ENCODE measurements at places on chromosomes 12 and 14.

- DNase-seq, result peak; percentile 50
Observed at GRCh38 chr12:47753021-47754001, 5.4 kb downstream of the RAPGEF3 start.

DNA sequence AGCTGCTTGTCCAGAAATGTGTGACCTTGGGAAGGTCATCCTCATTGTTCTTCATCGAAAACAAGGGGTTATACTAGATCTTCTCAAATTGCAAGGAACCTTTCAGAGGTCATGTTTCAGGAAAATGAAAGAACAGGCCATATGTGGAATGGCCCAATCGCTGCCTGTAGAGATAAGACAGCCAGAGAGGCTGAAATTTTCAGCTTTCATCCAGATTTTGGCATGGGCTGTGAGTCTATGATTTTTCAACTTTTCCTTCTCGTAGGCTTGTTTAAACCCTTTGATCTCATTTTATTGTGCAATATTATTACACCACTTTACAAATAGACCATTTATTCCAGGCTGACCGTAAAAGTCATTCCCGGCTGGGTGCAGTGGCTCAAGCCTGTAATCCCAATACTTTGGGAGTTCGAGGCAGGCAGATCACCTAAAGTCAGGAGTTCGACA, 17.1 kb upstream of the ATXN2 start:
- DNase-seq, result no peak

- DNase-seq, result peak; percentile 53
Observed at GRCh38 chr12:64450711-64451486, 1.0 kb upstream of the TBK1 start.

DNA sequence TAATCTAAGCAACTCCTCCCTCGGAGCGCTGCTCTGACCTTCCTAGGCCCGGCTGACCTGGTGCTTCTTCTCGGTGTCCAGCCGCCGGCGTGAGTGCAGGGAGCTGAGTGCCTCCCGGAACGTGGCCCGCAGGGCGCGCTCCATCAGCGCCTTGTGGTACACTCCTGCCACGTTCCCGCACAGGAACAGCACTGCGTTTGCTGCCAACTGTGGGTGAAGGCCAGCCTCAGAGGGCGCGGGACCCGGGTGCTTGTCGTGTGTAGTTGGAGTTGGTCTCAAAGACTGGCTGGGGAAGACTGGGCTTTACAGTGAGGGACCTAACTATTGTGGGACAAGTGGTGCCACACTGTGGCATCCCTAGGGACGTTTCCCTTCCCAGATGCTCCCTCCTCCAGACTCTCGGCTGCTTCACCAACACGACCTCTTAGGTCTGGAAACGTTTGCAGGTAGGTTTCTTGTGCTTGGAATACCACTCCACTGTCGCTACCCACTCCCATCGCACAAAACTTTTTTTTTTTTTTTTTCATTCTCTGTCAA, 3.1 kb downstream of the ADCY4 start:
- no peak for DNase-seq

GRCh38 chr12:27571463-27571862, 47.5 kb downstream of the PPFIBP1 start:
- DNase-seq, result no peak

All from pons (tissue), 1 donor.